ENCODE measurements at places on chromosomes 12 and 14. TPM values are rescaled to one million over a fixed set of nuclear protein-coding genes. Genes with fewer than 3 reads are reported as not detected.

TAS2R30 gene
- 5.0 TPM for total RNA-seq

BIN2 gene
- 0.89 TPM for total RNA-seq

DLK1 gene
- total RNA-seq = not detected

POTEM gene
- total RNA-seq = not detected

TSPAN8 gene
- total RNA-seq = 31.6 TPM

ETFBKMT gene
- 2.8 TPM for total RNA-seq

TCL1B gene
- not detected for total RNA-seq

REM2 gene
- 0.96 TPM for total RNA-seq

PAX9 gene
- total RNA-seq = 1.3 TPM

ASIC1 gene
- total RNA-seq = 1.6 TPM

All from suprapubic skin (tissue), 4 donors.